ENCODE measurements at places on chromosomes 2 and 18.

DNA sequence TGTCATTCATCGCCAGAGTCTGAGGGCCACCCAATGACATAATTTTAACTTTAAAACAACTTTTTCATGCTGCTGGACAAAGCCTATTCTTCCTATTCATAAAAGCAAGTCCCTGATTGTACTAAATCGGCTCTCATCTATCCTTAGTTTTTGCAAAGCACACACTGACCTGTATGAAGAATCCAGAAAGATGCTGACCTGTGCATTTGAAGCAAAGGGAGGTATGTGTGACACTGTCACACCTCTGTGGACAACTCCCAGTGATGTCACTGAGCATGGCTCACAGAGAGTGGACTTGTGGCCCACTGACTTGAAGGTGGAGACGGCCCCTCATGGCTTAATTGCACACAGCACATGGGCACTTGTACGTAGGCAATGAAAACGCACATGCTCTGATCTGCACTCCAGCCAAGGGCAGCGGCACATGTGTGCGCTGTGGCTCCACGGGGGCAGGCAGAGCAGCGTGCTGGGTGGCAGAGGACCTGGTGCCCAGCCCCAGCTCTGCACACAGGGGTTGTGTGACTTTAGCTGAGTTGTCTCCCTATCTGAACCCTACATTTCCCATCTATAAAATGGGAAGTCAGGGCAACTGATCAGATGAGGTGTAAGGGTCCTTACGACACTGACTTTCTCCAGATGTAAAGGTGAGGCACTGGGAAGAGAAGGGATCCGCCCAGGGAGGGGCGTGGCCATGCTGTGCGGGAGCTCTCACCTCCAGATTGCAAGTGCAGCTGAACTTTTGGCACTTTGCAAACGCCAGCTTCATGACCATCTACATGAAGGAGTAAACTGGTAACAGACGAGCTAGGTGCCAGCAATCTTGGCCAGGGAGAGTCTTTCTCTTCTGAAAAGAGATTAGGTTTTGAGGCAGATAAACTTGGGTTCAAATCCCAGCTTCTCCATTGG, 14.3 kb upstream of the ODC1 start:
- DNase-seq = no peak

- DNase-seq = no peak
Measured at GRCh38 chr2:140348826-140349225, 1568.6 kb upstream of the NXPH2 start.

DNA sequence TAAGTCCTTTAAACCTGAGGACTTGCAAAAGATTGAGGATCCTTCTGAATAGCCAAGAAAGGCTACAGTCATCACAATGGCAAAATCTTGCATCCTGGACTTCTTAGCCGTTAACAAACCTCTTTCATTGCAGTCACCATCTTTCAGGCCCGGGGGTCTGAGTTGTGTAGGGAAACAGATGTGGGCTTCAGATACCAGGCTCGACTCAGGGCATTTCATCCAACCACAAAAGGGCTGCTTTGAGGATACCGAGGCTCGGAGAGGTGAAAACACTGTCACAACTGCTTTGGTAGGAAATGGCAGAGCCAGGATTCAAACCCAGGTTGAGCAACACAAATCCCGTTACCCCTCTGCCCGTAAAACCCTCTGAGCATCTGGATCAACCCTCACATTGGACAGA, 147.4 kb downstream of the TFCP2L1 start:
- DNase-seq = no peak

- DNase-seq = no peak
Measured at GRCh38 chr18:76208678-76209306, 286.2 kb downstream of the ZNF516 start.

DNA sequence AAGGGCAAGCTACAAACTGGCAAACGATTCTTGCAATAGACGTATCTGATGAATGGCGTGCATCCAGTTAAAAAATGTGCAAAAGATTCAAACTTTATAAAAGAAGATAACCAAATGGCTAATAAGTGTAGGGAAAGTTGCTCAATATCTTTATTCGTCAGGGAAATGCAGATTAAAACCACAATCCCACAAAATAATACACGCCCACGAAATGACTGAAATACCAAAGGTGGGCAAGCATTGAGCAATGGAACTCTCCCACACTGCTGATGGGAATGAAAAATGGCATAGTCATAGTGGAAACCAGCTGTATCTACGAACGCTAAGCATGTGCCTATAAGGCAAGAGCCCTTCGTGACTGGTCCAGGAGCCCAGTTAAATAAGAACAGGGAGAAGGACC, 168.6 kb upstream of the SIX2 start:
- DNase-seq = no peak

DNA sequence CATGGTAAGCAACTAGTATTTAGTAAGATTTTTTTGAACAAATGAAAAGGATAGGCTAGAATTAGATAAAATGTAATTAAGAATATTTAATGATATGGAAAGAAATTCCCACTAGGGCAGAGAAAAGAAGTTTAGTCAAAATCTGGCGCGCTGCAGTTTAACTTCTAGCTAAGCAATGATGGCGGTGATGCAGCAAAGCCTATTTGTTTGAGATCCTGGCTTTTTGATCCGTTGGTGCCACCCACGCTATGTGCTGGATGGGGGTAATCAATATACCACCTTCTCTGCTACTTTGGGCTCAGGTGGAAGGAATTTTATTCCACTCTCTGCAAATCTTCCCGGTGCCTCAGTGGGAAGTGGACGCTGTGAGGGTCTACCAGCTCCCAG, 421 bp upstream of the FAM171B start:
- no peak for DNase-seq

- DNase-seq = peak; percentile 26
Measured at GRCh38 chr2:47907039-47907781, 912 bp upstream of the FBXO11 start.

DNA sequence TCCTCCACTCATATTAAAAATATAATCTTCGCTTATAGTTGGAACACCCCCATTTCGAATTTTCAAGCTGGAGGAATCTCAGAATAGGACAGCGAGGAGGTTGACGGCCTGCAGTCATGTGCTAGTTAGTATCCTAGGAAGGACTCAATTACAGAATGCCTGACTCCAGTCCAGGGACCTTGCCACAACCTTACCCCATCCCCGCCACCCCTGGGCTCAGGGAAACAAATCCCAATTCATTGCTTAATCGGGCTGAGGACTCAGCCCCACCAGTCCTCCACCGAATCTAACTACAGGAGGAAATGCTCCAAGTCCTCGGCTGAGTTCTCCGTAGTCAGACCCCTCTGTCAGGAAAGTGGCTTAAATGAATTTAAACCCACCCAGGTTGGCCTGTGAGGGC, 31.7 kb upstream of the ZBTB7C start:
- no peak for DNase-seq

- no peak for DNase-seq
Measured at GRCh38 chr2:133266041-133266925, 302.0 kb downstream of the NCKAP5 start.

GRCh38 chr2:216110620-216111019, 1.5 kb downstream of the XRCC5 start:
- no peak for DNase-seq

- no peak for DNase-seq
Measured at GRCh38 chr2:129799036-129799958, 180.2 kb upstream of the RAB6C start.

- peak; percentile 39 for DNase-seq
Measured at GRCh38 chr2:229852565-229852964, 69.2 kb downstream of the TRIP12 start.

DNA sequence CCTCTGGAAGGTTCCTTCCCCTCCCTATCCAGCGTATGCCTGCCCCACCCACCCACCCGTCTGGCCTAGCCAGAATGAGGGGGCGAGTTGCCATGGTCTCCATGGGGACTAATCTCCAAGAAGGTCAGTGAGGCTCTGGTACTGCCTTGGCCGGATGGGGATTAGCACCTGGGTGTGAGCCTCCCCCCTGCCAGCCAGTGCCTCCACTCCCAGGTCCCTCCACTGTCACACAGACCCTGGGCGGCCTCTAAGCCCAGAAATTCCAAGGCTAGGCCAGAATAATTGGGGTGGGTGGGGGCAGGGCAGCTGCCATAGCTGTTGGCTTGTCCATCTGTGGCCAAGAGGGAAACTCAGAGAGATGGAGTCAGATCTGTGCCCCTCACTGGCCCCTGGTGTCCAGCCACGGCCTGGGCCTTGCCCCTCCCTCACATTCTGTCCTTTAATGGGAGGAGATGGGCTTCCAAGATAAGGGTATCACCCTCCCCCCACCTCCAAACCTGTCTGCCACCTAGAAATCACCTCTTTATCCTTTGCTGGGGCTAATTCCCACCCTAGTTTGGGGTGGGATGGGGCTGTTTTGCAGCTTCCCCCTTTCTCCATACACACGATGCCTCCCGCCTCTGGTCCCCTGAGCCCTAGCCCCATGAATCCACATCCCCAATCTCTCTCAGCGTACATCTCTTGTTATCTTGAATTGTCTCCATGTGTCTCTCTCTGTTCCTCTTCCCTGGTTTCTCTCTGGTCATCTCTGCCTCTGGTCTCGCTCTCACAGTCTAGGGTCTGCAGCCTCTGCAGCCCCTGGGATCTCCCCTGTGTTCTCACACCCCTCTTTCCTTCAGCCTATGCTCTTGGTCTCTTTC, 6.0 kb upstream of the CRYBA2 start:
- DNase-seq = no peak

- DNase-seq = no peak
Measured at GRCh38 chr18:9746958-9747357, 38.9 kb downstream of the RAB31 start.

GRCh38 chr18:71849407-71849806, 694.7 kb downstream of the CBLN2 start:
- no peak for DNase-seq

GRCh38 chr2:178072383-178073301, at the start of gene PDE11A:
TSS of gene PDE11A (minus strand) at chr2:178072777. CDS start at chr2:178072437, 340 bp downstream.
- peak; percentile 20 for DNase-seq

DNA sequence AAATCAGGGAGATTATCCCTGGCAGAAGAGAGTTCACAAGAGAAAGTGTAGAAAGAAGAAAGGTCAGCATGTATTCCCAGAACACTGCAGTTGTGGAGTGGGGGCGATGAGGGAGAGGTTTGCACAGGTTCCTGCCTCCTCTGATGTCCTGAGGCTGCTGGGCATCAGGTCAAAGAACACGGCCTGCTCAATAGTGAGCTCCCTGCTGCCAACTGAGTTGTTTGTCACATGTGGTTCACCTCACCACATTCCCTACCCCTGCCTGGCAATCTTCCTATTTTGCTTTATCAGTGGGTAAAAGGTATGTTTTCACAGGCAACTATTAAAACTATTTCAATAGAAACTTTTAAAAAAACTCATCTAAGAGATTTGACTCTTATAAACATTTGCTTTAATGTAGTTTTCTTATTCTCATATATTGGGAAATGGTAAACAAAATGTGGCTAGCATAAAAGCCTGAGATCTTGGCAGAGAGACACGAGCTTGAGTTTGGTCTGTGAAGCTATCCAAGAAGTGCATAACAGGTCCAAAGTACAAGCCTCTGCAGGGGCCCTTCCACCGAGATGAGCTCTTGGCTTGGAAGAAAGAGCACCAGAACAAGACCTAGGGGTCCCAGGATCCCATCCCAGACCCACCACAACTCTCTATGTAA, 123.9 kb upstream of the SRD5A2 start:
- DNase-seq = no peak

- no peak for DNase-seq
Measured at GRCh38 chr2:23745726-23746105, 181.2 kb downstream of the ATAD2B start.

DNA sequence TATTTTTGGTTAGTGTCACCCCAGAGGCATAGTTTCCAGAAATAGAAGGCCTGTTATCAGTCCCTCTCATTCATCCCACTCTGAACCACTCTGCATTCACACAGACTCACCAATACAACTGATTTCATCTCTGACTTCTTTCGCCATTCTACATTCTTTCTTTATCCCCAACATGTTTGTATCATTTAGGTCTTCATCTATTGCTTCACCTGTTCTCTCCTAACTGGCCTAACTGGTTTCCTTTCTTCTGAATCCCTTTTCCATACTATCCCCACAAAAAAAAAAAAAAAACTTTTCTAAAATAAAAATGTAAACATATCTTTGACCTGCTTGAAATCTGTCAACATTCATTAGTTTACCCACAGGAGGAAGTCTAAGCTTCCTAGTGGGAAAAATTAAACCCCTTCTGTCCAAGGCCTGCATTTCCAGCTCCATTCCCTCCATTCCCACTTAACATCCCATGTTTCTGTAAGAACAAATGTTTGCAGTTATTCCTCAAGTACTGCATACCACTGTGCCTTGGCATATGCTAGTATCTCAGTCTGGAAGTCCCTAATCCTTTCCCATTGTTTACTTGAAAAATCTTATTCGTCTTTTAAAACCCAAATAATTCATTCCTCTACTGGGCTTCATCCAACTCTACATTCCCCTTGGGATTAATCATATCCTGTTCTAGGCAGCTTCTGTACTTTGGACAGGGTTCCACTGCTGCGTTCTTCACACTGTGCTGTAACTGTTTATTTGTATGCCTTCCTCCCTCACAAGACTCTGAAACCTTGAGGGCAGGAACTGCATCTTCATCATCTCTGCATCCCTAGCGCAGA, 68.5 kb downstream of the FIGN start:
- DNase-seq = no peak

DNA sequence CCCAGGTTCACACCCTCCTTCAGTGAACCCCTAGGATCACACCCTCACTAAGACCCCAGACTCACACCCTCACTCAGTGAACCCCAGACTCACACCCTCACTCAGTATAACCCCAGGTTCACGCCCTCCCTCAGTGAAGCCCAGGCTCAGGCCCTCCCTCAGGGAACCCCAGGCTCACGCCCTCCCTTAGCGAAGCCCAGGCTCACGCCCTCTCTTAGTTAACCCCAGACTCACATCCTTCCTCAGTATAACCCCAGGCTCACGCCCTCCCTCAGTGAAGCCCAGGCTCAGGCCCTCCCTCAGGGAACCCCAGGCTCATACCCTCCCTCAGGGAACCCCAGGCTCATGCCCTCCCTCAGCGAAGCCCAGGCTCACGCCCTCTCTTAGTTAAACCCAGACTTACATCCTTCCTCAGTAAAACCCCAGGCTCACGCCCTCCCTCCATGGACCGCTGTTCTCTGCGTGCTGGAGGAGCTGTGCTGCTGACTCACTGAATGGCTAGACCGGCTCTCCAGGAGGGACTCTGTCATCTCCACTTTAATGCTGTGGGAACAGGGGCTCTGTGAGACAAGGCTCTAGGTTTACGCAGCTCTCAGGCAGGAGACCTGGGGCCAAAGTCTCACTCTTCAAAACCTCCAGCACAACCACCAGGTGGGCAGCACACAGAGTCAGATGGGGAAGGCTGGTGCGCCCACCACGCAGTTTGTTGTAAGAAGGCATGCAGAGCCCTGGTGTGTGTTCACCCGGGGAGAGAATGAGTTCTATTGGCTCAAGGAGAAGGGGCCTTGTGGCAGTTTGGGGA, 506.9 kb upstream of the MYT1L start:
- no peak for DNase-seq

DNA sequence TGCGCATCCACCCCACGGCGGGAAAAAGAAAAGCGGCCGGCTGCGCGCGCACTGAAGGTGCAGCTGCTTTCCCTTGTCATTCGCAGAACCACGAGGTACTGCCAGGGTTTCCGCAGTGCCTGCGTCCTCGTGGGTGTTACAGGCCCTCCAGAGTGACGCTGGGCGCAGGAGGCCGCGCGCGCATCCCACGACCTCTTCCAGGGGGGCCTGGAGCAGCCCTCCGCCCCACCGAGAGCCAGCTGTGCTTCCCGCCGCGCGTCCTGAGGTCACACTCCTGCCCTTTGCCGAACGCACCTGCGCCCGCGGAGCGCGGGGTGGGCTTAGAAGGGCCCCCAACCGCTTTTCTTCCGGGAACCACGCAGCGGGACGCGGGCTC, 378 bp upstream of the IAH1 start:
- peak; percentile 69 for DNase-seq

- DNase-seq = peak; percentile 64
Measured at GRCh38 chr2:102001767-102002142, 10.0 kb downstream of the IL1R2 start.
